ENCODE measurements at places on chromosomes 11 and 22.
A peak's percentile ranks its signal among the peaks of the same experiment; 100 is the strongest.

GRCh38 chr11:46554213-46555147 lies 39.3 kb downstream of the AMBRA1 start:
- H3K4me1 ChIP-seq = peaks cover 29% of the 10 kb centered on the region
- no peak overlapping the region for H3K4me3 ChIP-seq
- ATAC-seq = no peak

DNA sequence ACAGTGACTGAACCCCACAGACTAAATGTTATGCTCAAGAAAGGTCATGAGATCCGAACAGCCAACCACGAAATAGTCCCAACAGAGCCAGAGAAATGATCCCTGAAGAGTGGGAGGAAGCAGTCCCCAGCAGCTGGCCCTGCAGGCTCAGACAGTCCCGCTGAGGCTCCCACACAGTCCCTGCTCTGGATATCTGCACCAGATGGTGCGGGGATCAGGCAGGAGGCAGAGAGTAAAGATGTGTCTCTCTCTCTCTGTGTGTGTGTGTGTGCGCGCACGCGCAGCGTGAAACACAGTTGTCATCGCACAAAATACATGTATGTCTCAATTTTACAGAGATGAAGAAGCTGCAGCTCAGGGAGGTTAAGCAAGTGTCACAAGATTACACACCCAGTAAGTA lies 27.9 kb downstream of the GUCY1A2 start:
- no peak overlapping the region for H3K4me3 ChIP-seq
- H3K27ac ChIP-seq = no peak overlapping the region
- no peaks in the 10 kb centered on the region for H3K4me1 ChIP-seq
- no peak for ATAC-seq
- H3K27me3 ChIP-seq = peaks cover 9% of the 10 kb centered on the region
- no peaks in the 10 kb centered on the region for H3K36me3 ChIP-seq

DNA sequence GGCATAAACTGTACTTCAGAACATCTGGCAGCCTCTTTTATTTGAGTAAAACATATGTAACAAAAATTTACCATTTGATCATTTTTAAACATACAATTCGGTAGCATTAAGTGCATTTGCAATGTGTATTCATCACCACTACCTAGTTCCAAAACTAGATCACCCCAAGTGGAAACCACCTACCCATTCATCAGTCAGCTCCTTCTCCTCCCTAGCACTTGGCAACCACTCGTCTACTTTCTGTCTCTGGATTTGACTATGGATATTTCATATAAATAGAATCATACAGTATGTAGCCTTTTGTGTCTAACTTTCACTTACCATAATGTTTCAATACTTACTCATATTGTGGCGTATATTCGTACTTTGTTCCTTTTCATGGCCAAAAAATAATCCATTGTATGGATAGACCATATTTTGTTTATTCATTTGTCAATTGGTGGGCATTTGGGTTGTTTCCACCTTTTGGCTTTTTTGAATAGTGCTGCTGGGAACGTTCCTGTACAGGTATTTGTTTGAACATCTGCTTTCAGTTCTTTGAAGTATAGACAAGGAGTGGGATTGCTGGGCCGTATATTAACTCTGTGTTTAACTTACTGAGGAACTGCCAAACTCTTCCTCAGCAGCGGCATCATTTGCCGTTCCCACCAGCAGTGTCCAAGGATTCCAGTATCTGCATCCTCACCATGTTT lies 27.2 kb upstream of the ADORA2A start:
- peaks cover 44% of the 10 kb centered on the region for H3K36me3 ChIP-seq
- H3K27ac ChIP-seq = peak overlapping the region; percentile 84
- peak overlapping the region; percentile 77 for H3K4me3 ChIP-seq
- no peaks in the 10 kb centered on the region for H3K27me3 ChIP-seq
- peaks cover 74% of the 10 kb centered on the region for H3K4me1 ChIP-seq

DNA sequence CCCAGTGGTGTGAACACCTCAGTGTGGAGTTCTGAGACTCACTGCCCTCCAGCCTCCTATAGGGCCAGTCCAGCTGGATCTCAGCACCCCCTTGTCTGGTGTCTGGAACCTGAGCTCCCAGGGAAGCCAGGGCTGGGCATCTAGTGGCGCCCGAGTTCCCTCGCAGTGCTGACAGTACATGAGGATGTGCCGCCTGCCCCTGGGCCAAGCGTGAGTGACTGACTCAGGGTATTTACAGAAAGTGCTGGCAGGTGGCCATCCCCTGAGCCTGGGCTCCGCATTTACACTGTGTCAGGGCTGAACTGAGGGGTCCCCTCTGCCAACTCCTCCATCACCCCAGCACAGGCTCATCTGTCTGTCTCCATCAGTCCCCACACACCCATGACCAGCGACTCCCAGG lies 185.3 kb downstream of the BRD1 start:
- H3K27me3 ChIP-seq = no peaks in the 10 kb centered on the region
- H3K36me3 ChIP-seq = peaks cover 21% of the 10 kb centered on the region

DNA sequence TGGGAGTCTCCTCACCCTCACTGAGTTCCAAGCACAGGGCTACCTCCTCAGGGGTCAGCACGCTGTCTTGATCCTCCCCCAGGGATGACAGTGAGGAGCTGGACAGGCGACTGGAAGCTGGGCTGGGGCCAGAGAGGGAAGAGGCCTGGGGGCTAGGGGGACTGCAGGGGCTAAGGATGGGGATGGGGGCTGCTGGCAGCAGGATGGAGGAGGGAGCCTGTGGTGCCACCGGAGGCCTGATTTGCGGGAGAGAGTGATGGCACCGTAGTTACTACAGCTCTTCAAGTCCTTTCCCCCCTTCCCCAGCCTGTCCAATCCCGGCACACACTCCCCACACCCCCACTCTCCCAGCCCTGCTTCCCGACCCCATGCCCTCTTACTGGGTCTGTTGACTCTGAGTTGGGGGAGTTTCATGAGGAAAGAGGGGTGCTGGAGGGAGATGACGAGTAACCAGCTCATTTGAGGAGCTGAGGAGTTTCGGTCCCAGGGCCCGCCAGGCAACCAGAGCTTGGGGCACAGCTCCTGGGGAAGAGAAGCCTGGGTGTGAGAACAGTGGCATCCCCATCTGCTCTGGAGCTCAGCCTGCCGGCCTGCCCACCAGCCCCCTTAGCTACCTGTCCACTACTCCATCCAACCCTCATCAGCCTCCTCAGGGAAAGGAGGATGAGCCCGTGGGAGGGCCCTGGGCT lies 10.5 kb downstream of the ROBO4 start:
- peaks cover 50% of the 10 kb centered on the region for H3K27me3 ChIP-seq
- H3K4me3 ChIP-seq = no peak overlapping the region
- no peak overlapping the region for H3K27ac ChIP-seq
- no peaks in the 10 kb centered on the region for H3K36me3 ChIP-seq

GRCh38 chr11:13343067-13343466 lies 65.5 kb downstream of the BMAL1 start:
- H3K4me3 ChIP-seq = no peak overlapping the region
- H3K27ac ChIP-seq = no peak overlapping the region
- H3K36me3 ChIP-seq = peaks cover 10% of the 10 kb centered on the region
- peak; percentile 75 for ATAC-seq
- peaks cover 56% of the 10 kb centered on the region for H3K4me1 ChIP-seq
- no peaks in the 10 kb centered on the region for H3K27me3 ChIP-seq

GRCh38 chr11:128405714-128406662 lies 181.4 kb downstream of the ETS1 start:
- H3K4me3 ChIP-seq = no peak overlapping the region
- no peaks in the 10 kb centered on the region for H3K27me3 ChIP-seq
- H3K4me1 ChIP-seq = peaks cover 11% of the 10 kb centered on the region
- no peak overlapping the region for H3K27ac ChIP-seq
- H3K36me3 ChIP-seq = no peaks in the 10 kb centered on the region
- no peak for ATAC-seq

DNA sequence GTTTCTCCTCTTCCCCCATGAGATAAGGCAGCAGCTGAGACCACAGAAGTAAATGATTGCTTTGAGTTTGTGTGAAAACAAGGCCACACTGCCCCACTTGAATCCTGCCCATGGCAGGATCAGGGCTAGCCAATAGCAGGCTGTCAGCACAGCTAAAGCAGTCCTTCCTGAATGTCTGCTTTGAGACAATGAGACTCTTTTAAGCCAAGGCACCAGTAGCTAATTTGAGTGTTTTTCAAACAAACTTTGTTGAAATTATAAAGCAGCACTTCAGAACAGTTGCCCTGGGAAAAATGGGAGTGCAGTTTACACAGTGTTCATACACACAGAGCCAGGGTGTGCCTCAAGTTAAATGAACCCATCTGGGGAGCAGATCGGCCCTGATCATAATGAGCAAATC lies 103.5 kb upstream of the OR5AK2 start:
- no peak for ATAC-seq
- H3K4me3 ChIP-seq = no peak overlapping the region
- H3K36me3 ChIP-seq = no peaks in the 10 kb centered on the region
- no peak overlapping the region for H3K27ac ChIP-seq
- no peaks in the 10 kb centered on the region for H3K27me3 ChIP-seq
- H3K4me1 ChIP-seq = no peaks in the 10 kb centered on the region

- H3K4me1 ChIP-seq = no peaks in the 10 kb centered on the region
- H3K27me3 ChIP-seq = peaks cover 17% of the 10 kb centered on the region
- ATAC-seq = no peak
- H3K36me3 ChIP-seq = no peaks in the 10 kb centered on the region
These were observed 371.2 kb upstream of the B3GAT1 start for GRCh38 chr11:134783234-134783633.

DNA sequence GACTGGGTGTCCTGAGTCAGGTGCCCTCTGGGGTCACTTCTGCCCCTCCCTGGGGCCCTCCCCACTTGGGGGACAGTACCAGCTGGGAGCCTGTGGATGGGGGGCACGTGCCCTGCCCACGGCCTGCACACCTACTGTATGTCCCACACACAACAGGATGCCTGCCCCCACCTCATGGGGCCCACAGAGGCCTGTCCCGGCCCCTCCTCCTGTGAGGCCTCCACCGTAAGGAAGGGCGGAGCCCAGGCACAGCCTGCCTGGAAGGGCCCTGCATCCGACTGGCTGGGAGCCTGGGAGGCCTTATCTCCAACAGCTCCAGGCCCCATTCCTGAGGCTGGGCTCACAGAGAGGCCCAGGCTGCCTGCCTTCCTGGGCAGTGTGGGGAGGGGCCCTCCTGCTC lies 47.8 kb downstream of the BRSK2 start:
- no peaks in the 10 kb centered on the region for H3K4me1 ChIP-seq
- peak; percentile 2 for ATAC-seq
- H3K27ac ChIP-seq = no peak overlapping the region
- H3K4me3 ChIP-seq = no peak overlapping the region

GRCh38 chr11:30510750-30511149 lies 75.4 kb downstream of the MPPED2 start:
- H3K27me3 ChIP-seq = no peaks in the 10 kb centered on the region
- H3K4me1 ChIP-seq = no peaks in the 10 kb centered on the region
- no peaks in the 10 kb centered on the region for H3K36me3 ChIP-seq
- no peak overlapping the region for H3K27ac ChIP-seq

DNA sequence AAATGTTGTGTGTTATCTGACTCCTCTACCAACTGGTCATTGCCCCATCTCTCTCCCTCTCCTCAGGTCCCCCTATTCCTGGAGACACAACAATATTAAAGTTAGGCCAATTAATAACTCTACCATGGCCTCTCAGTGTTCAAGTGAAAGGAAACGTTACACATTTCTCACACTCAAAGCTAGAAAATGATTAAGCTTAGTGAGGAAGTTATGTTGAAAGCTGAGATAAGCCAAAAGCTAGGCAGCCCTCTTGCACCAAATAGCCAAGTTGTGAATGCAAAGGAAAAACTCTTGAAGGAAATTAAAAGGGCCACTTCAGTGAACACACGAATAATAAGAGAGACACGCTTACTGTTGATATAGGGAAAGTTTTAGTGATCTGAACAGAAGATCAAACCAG lies 6.9 kb downstream of the DLG2 start:
- no peak overlapping the region for H3K4me3 ChIP-seq
- H3K27ac ChIP-seq = no peak overlapping the region
- H3K27me3 ChIP-seq = no peaks in the 10 kb centered on the region
- peaks cover 7% of the 10 kb centered on the region for H3K4me1 ChIP-seq
- peaks cover 11% of the 10 kb centered on the region for H3K36me3 ChIP-seq
- ATAC-seq = no peak

GRCh38 chr11:92948116-92948515 lies 21.3 kb upstream of the MTNR1B start:
- H3K4me3 ChIP-seq = no peak overlapping the region
- no peak overlapping the region for H3K27ac ChIP-seq
- H3K4me1 ChIP-seq = no peaks in the 10 kb centered on the region
- no peak for ATAC-seq
- no peaks in the 10 kb centered on the region for H3K27me3 ChIP-seq

- H3K4me1 ChIP-seq = peaks cover 10% of the 10 kb centered on the region
- no peaks in the 10 kb centered on the region for H3K36me3 ChIP-seq
- ATAC-seq = no peak
- H3K27ac ChIP-seq = no peak overlapping the region
- H3K4me3 ChIP-seq = no peak overlapping the region
- no peaks in the 10 kb centered on the region for H3K27me3 ChIP-seq
These were observed 6.8 kb upstream of the PLAAT3 start for GRCh38 chr11:63621071-63621470.

All from stimulated activated memory B cell treated with anti-CD40 and anti-IgM and Interleukin-4, amounts not matched to agents 10 μg/mL and 1 μg/mL and 100 μg/mL, for 72 hours (primary cell).